Cardiac septum (tissue), 1 donor: ENCODE measurements at places on chromosomes 2 and 18. TPM values are rescaled to one million over a fixed set of nuclear protein-coding genes. Genes with fewer than 3 reads are reported as not detected.

LRRC30 gene
- not detected for total RNA-seq

RIT2 gene
- total RNA-seq, result not detected

IL36G gene
- total RNA-seq, result not detected

ELOA2 gene
- not detected for total RNA-seq

FASTKD1 gene
- 65.2 TPM for total RNA-seq

SCYGR5 gene
- total RNA-seq, result not detected
